GM12892 (cell line): ENCODE measurements at places on chromosomes 16 and 17.

GRCh38 chr17:58253082-58253481, 14.7 kb downstream of the LPO start:
- no peak for DNase-seq

- DNase-seq = no peak
Measured at GRCh38 chr17:81511804-81512561, 616 bp downstream of the ACTG1 start.

DNA sequence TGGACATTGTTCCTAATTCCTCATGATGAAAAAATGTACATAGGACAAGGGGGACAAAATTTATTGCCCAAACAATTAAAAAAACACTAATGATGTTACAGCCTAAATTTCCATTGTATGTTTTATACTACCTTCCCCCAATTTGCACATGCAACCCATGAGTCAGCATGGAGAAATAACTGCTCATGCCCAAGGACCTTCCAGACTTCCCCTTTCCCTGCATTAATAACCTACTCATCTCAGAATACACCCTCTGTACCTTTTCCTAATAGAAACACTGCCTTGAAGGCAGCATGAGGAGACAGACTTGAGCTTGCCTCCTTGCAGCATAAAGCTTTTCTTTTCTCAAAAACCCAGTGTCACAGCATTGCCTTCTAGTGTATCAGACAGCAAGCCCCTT, 2402.8 kb downstream of the TP53TG3F start:
- no peak for DNase-seq

DNA sequence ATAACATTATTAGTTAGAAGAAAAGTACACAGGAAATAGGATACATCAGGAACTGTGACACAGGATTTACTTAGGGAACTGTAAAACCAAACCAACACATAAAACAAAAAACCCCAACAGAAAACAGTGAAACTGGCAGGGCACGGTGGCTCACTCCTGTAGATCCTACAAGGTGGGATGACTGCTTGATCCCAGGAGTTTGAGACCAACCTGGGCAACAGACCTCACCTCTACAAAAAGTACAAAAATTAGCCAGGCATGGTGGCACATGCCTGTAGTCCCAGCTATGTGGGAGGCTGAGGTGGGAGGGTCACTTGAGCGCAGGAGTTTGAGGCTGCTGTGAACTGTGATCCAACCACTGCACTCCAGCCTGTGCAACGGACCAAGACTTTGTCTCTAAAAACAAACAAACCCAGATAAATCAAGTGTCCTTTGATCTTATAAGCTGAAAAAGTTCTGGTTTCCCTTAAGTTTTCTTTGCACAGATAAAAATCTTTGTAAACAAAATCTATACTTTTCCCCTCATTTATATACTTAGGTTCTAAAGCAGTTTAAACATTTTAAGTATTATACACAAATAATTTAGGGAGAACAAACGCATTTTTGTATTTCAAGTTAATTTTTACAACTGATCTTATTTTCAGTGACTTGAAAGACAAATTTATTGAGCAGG, 111.5 kb upstream of the TOB1 start:
- DNase-seq = no peak

GRCh38 chr16:51707666-51708065, 556.6 kb upstream of the SALL1 start:
- no peak for DNase-seq

DNA sequence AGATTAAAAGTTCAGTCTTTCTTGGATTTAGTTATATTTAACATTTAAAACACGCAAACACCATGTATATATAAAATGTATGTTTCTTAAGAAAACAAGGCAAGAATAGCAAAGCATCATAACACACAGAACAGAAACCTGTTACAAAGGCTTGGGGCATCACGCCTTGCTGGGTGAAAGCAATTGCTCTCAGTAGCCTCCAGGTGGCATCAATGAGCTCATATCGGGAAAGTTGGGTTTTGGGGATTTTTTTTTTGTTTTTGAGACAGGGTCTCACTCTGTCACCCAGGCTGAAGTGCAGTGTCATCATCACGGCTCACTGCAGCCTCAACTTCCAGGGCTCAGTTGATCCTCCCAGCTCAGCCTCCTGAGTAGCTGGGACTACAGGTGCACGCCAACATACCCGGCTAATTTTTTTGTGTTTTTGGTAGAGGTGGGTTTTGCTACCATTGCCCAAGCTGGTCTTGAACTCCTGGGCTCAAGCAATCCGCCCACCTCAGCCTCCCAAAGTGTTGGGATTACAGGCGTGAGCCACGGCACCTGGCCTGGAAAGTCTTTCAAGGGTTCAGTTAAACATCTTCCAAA, 56.9 kb downstream of the CYB5D2 start:
- no peak for DNase-seq

- no peak for DNase-seq
Measured at GRCh38 chr17:82921426-82921825, 81.6 kb upstream of the ZNF750 start.

- DNase-seq = no peak
Measured at GRCh38 chr16:75039941-75040340, 41.1 kb downstream of the ZNRF1 start.

DNA sequence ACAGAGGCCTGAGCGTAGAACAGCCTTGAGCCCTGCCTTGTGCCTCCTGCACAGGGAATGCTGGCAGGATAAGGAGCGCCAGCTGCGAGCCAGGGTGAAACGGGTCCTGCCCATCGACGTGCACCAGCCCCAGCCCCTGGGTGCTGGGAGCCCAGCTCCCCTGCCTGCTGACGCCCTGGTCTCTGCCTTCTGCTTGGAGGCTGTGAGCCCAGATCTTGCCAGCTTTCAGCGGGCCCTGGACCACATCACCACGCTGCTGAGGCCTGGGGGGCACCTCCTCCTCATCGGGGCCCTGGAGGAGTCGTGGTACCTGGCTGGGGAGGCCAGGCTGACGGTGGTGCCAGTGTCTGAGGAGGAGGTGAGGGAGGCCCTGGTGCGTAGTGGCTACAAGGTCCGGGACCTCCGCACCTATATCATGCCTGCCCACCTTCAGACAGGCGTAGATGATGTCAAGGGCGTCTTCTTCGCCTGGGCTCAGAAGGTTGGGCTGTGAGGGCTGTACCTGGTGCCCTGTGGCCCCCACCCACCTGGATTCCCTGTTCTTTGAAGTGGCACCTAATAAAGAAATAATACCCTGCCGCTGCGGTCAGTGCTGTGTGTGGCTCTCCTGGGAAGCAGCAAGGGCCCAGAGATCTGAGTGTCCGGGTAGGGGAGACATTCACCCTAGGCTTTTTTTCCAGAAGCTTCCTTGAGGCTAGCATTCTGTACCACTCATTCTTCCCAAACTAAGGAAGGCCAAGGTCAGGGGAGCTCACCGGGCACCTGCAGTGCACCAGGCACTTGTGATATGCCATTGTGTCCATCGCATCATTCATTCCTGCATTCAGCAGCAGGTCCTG, 1.9 kb downstream of the PNMT start:
- DNase-seq = no peak

- no peak for DNase-seq
Measured at GRCh38 chr17:8828517-8828875, 29.3 kb upstream of the MFSD6L start.

DNA sequence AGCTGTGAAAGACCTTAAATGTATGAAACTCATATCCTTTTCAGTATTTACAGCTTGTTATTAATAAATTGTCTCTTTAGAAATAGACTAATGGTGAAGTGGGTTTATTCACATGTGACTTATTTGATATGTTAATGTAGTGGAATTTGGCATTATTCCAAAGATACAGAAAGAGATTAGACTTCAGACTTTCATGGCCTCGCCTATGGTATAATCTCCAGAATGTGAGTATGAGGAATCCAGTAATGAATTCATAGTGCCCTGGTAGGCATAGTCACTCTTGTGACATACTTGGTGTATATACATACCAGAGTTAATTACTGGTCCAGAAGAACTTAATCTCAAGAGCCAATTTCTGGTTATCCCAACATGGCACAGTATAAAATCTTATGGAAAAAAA, 72.7 kb downstream of the OMG start:
- no peak for DNase-seq

DNA sequence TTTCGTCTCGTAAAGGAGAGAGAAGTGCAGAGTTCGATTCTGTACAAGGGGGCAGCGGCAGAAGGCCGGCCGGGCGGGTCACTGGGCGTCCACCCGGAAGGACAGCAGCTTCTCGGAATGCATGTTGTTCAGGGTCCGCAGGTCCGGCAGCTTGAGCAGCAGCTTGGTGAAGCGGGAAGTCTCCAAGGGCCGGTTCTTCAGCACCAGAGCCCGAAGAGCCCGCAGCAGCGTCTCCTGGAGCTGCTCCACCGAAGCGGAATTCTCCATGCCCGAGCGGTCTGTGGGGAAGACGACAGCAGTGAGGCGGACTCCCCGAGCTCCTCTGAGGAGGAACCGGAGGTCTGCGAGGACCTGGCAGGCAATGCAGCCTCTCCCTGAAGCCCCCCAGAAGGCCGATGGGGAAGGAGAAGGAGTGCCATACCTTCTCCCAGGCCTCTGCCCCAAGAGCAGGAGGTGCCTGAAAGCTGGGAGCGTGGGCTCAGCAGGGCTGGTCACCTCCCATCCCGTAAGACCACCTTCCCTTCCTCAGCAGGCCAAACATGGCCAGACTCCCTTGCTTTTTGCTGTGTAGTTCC, 7.3 kb downstream of the NR1D1 start:
- DNase-seq = no peak

DNA sequence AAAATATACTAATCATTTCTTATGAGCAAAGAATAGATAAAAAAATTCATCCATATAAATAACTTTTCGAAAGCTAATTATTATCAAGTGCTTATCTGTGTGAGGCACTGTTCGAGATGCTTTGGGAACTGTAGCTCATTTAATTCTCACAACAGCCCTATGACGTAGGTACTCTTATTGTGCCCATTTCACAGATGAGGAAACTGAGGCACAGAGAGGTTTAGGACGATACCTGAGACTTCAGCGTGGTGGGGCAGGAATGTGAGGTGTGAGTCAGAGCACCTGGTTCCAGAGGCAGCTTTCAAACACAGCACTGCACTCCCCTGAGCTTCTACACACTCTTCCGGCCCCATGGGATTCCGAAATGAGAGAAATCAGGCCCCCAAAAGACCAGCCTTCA, 185.8 kb upstream of the HSBP1 start:
- no peak for DNase-seq

- DNase-seq = no peak
Measured at GRCh38 chr17:55023626-55024025, 55.1 kb downstream of the STXBP4 start.

GRCh38 chr16:28491230-28491969, 474 bp downstream of the CLN3 start:
- DNase-seq = no peak

DNA sequence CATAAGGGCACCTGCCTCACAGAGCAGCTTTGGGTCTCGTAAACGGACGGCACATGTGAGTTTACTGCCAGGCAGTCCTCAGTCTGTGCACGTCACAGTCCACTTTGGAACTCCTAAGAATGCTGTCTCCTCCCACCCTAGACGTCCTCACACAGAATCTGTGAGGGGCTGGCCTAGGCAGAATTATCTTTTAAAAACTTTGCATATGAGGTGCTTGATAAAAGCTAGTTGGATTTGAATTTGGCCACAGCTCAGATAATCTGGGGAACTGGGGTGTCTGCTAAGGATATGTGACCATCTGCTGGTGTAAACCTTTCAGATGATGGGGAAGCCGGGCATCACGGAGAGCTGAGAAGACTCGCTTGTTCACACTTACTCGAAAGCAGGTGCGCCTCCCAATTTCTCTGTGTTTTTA, 64.4 kb downstream of the METRNL start:
- no peak for DNase-seq

GRCh38 chr16:4488499-4488967, 12.3 kb downstream of the HMOX2 start:
- no peak for DNase-seq

DNA sequence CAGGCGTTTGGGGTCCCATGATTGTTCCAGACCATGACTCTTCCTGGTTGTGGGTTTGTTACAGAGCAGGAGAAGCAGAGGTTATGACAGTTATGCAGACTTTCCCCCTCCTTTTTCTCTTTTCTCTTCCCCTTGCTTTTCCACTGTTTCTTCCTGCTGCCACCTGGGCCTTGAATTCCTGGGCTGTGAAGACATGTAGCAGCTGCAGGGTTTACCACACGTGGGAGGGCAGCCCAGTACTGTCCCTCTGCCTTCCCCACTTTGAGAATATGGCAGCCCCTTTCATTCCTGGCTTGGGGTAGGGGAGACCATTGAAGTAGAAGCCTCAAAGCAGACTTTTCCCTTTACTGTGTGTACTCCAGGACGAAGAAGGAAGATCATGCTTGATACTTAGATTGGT, 7.9 kb upstream of the TACO1 start:
- no peak for DNase-seq

DNA sequence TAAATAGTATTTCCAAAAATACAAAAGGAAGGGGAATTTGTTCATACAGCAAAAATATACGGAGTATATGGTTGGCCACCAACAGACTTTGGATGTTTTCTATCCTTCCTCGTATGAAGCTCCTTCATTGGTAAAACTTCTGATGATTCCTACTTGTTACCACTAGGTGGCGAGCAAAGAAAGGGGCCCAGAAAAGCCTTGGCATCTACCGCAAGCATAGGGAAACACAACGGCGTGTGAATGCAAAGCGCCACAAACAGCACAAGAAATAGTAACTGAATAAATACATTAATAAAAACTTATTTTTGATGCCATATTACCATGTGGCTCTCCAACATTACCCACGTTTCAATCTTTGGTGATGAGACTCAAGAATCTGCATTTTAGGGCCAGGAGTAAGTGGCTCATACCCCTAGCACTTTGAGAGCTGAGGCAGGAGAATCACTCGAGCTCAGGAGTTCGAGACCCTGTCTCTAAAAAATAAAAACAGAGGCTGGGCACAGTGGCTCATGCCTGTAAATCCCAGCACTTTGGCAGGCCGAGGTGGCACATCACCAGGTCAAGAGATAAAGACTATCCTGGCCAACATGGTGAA, 34.5 kb downstream of the YWHAE start:
- DNase-seq = peak; percentile 45

DNA sequence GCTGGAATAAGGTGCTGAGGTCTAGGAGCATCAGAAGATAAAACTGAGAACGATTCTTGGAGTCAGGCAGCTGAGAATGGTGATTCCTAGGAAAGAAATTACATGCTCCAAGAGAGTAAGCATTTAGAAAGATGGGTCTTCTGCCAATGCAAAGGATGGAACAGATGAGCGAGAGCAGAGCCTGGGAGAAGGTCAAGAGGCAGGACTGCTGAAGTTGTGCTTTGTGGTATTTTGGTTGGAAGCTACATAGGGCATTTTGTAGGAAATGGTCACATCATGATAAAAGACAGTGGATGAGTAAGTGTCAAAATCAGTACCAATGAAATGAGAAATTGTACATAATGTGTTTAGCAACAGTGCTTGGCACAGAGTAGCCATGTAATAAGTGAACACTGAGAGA, 1.4 kb upstream of the CRYM start:
- DNase-seq = no peak
